ENCODE measurements at places on chromosomes 16 and 17. TPM values are rescaled to one million over a fixed set of nuclear protein-coding genes. Genes with fewer than 3 reads are reported as not detected.

CD300LB gene
- total RNA-seq = not detected

RAP1GAP2 gene
- total RNA-seq = 39.6 TPM

TP53TG3C gene
- total RNA-seq = not detected

TEX14 gene
- 0.27 TPM for total RNA-seq

TOB1 gene
- total RNA-seq = 76.9 TPM

KRT33B gene
- not detected for total RNA-seq

NETO2 gene
- 16.0 TPM for total RNA-seq

MAF gene
- total RNA-seq = 13.1 TPM

LGALS3BP gene
- total RNA-seq = 1,440 TPM

FGF11 gene
- total RNA-seq = not detected

CDYL2 gene
- total RNA-seq = 2.6 TPM

PERCC1 gene
- total RNA-seq = not detected

OR1D5 gene
- not detected for total RNA-seq

MYH3 gene
- 4.6 TPM for total RNA-seq

PGS1 gene
- 77.6 TPM for total RNA-seq

ALOX12 gene
- not detected for total RNA-seq

EVI2B gene
- total RNA-seq = 5.2 TPM

STH gene
- total RNA-seq = not detected

GINS2 gene
- 1.00 TPM for total RNA-seq

APRT gene
- total RNA-seq = 81.6 TPM

IL34 gene
- total RNA-seq = 1.1 TPM

SHBG gene
- total RNA-seq = not detected

TOM1L1 gene
- 103 TPM for total RNA-seq

ADGRG1 gene
- 44.9 TPM for total RNA-seq

AMZ2 gene
- 32.8 TPM for total RNA-seq

IKZF3 gene
- 13.5 TPM for total RNA-seq

ZMYND15 gene
- 0.82 TPM for total RNA-seq

OTOP3 gene
- not detected for total RNA-seq

CACNG3 gene
- not detected for total RNA-seq

SRCIN1 gene
- 5.2 TPM for total RNA-seq

HOXB6 gene
- total RNA-seq = 77.1 TPM

ABCC12 gene
- total RNA-seq = not detected

DNAAF8 gene
- total RNA-seq = 0.60 TPM

FZD2 gene
- total RNA-seq = 1.3 TPM

ETV4 gene
- total RNA-seq = not detected

TMEM235 gene
- total RNA-seq = not detected

PLLP gene
- total RNA-seq = 7.6 TPM

TPSG1 gene
- 24.0 TPM for total RNA-seq

NPIPA8 gene
- not detected for total RNA-seq

HASPIN gene
- 2.4 TPM for total RNA-seq

TRPV3 gene
- 7.1 TPM for total RNA-seq

NUPR1 gene
- 15.3 TPM for total RNA-seq

PYY gene
- 89.2 TPM for total RNA-seq

CTF1 gene
- total RNA-seq = not detected

SLC13A5 gene
- total RNA-seq = not detected

SLFN14 gene
- total RNA-seq = not detected

TMEM107 gene
- 1.5 TPM for total RNA-seq

PRSS36 gene
- total RNA-seq = 8.1 TPM

CTRB2 gene
- not detected for total RNA-seq

TMEM220 gene
- 8.1 TPM for total RNA-seq

SLC16A5 gene
- 94.6 TPM for total RNA-seq

All from transverse colon (tissue), 4 donors.